Prostate gland (tissue), 2 donors: ENCODE measurements at places on chromosomes 16 and 17. TPM values are rescaled to one million over a fixed set of nuclear protein-coding genes. Genes with fewer than 3 reads are reported as not detected.

DNA sequence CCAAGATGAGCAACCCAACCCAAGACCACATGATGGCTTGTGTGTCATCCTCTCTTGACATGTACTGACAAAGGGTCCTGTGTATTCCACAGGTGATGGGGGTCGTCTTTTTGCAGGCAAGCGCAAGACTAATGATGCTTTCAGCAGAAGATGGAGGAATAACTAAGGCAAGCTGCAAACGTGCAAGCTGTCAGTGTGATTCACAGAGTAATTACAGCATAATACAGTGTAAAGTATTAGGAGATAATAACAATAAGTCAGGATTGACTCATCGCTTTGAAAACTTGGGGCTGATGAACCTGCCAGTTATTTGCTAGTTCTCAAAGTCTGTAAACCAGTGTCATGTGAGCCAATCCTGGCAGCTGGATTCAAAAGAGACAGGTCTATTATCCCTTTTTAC is 41.6 kb upstream of the ASIC2 start:
- H3K4me3 ChIP-seq, result no peak overlapping the region
- no peaks in the 10 kb centered on the region for H3K27me3 ChIP-seq
- H3K4me1 ChIP-seq, result no peaks in the 10 kb centered on the region
- no peak overlapping the region for H3K27ac ChIP-seq

- no peaks in the 10 kb centered on the region for H3K36me3 ChIP-seq
- H3K27me3 ChIP-seq, result no peaks in the 10 kb centered on the region
- H3K27ac ChIP-seq, result peak overlapping the region; percentile 73
- H3K4me3 ChIP-seq, result no peak overlapping the region
These were observed 190.3 kb downstream of the ZNF423 start for GRCh38 chr16:49665482-49666230.

Gene P2RX1
- total RNA-seq, result 22.5 TPM

DNA sequence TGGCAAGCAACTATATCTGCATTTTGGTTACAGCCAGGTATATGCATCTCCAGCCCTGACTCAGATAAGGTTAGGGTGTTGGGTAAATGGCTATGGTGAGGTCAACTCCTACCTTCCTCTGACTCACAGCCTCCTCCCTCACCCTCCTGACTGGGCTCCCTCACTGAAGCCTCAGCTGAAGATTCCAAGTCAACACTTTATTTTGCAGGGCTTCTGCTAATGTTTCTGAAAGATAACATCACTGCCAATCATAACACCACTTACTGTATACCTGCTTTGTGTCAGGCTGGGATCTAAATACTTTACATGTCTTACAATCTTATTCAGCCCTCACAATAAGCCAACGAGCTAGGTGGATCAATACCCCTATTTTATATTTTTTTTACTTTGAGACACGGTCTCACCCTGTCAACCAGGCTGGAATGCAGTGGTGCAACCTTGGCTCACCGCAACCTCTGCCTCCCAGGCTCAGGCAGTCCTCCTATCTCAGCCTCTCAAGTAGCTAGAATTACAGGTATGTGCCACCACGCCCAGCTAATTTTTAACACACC is 47.8 kb upstream of the GCSH start:
- H3K36me3 ChIP-seq, result no peaks in the 10 kb centered on the region
- H3K4me3 ChIP-seq, result no peak overlapping the region
- no peaks in the 10 kb centered on the region for H3K4me1 ChIP-seq
- no peaks in the 10 kb centered on the region for H3K27me3 ChIP-seq

GRCh38 chr16:72168365-72168764 is 3.6 kb downstream of the PMFBP1 start:
- no peaks in the 10 kb centered on the region for H3K27me3 ChIP-seq
- DNase-seq, result no peak
- no peaks in the 10 kb centered on the region for H3K4me1 ChIP-seq
- no peak overlapping the region for H3K4me3 ChIP-seq
- H3K36me3 ChIP-seq, result no peaks in the 10 kb centered on the region
- no peak overlapping the region for H3K27ac ChIP-seq

DNA sequence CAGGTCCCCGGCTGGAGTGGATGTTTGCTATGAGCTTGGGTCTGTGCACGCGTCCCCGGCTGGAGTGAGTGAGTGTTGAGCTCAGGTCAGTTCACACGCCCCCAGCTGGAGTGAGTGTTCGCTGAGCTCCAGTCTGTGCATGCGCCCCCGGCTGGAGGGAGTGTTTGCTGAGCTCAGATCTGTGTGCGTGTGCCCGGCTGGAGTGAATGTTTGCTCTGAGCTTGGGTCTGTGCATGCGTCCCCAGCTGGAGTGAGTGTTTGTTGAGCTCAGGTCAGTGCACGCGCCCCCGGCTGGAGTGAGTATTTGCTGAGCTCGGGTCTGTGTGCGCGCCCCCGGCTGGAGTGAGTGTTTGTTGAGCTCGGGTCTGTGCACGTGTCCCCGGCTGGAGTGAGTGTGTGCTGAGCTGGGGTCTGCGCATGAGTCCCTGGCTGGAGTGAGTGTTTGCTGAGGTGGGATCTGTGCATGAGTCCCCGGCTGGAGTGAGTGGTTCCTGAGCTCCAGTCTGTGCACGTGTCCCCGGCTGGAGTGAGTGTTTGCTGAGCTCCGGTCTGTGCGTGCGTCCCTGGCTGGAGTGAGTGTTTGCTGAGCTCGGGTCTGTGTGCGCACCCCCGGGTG is 284.2 kb downstream of the SNX29 start:
- H3K27ac ChIP-seq, result no peak overlapping the region
- peaks cover 4% of the 10 kb centered on the region for H3K4me1 ChIP-seq
- H3K36me3 ChIP-seq, result no peaks in the 10 kb centered on the region
- no peak overlapping the region for H3K4me3 ChIP-seq
- DNase-seq, result no peak

Gene KRT222
- 0.91 TPM for total RNA-seq
